ENCODE measurements at places on chromosomes 6 and 20. TPM values are rescaled to one million over a fixed set of nuclear protein-coding genes. Genes with fewer than 3 reads are reported as not detected.

Gene PROKR2
- not detected for total RNA-seq

Gene BPIFA3
- total RNA-seq = not detected

Gene SLC2A10
- 38.8 TPM for total RNA-seq

Gene DSP
- total RNA-seq = 1.3 TPM

Gene MMP24
- 1.4 TPM for total RNA-seq

Gene IGF2R
- total RNA-seq = 130 TPM

Gene TMEM151B
- under 0.01 TPM for total RNA-seq

Measured in articular chondrocyte of knee joint (primary cell).